ENCODE measurements at places on chromosomes 3 and 15.

DNA sequence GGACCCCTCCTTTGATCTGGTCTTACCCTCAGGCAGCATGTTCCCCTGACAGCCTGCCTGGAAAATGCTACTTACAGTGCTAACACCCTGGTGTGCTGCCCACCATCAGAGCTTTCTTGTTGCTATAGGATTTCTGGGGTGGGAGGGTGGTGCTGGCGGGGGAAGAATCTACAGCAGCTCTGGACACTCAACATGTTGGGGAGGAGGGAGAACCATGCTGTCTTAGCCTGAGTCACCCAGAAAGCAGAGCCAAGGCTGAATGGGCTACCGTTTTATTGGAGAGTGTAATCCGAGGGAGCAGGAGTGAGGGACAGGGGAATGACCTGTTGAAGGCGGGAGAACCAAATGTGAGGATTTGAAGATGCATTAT, 45.6 kb downstream of the MFSD1 start:
- DNase-seq = peak; percentile 2

GRCh38 chr15:25508369-25509002, 69.7 kb upstream of the UBE3A start:
- DNase-seq = peak; percentile 54

- DNase-seq = peak; percentile 31
These were observed 38.0 kb upstream of the ATP11B start for GRCh38 chr3:182755308-182755707.

- DNase-seq = peak; percentile 98
These were observed 26.6 kb downstream of the ITGB5 start for GRCh38 chr3:124860599-124860998.
